ENCODE measurements at places on chromosomes 2 and 18.

DNA sequence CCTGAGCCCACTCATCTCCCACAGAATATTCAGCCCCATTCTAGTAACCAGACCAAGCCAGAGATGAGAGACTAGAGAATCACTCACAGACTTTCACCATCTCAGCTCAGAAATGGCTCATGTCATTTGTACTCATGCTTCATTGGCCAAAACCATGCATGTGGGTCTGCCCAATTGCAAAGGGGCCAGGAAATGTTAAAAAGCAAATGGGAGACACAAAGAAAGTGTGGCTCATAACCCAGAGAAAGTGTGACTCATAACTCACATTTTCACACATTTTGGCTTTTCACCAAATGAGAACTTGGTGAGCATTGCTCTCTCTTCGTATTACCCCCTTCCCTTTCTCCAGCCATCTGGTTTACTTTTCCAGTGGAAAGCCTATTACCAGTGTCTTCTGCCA is 66.2 kb downstream of the MDH1 start:
- no peak for DNase-seq

DNA sequence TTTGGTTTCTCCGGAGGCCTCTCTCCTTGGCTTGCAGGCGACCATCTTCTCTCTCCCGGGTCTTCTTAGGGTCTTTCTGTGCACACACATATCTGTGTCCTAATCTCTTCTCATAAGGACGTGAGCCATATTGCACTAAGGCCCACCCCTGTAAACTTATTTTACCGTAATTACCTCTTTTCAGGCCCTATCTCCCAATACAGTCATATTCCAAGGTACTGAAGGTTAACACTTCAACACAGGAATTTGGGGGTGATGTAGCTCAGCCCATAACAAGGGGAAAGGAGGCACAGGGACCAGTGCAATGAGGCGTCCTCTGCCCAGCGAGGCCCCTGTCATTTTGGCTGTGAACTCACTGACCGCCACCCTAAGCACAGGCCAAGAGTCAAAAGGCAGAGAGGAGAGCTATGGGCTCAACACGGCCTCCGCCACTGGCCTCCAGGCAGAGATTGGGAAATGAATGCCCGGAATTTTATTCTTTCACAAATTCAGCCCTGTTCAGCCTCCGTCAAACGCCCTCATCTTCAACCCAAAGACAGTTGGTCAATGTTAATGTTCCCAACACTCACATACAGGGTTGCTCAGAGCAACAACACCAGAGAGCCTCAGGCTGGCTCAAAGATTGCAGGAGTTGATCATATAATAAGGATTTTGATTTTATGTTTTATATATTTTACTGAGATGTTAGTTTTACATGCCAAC is 15.9 kb upstream of the NMUR1 start:
- no peak for DNase-seq

DNA sequence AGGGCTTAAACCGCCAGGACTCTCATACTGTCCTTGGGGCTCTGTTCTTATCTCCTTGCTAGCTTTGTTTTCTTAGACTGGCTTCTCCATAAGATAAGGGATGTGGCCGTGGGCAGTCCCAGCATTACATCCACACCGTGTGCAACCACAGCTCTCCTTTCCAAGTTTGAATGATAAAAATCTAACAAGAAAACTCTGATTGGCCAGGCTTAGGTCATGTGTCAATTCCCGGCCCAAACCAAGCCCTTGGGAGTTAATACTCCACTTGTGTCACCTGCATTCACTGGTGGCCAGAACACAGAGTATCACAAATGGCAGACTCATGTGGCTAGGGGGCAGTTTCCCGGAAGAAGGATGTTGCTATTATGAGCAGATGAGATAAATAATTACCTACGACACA is 43.2 kb upstream of the KDM3A start:
- no peak for DNase-seq

- DNase-seq = no peak
These were observed 305.7 kb upstream of the FAM98A start for GRCh38 chr2:33904801-33905200.

GRCh38 chr2:107358362-107358761 is 468.3 kb upstream of the RGPD4 start:
- DNase-seq = no peak

- DNase-seq = no peak
These were observed 17.0 kb upstream of the ARHGEF4 start for GRCh38 chr2:130819608-130820278.

GRCh38 chr2:206615417-206616089 is 26.7 kb upstream of the FAM237A start:
- DNase-seq = no peak

DNA sequence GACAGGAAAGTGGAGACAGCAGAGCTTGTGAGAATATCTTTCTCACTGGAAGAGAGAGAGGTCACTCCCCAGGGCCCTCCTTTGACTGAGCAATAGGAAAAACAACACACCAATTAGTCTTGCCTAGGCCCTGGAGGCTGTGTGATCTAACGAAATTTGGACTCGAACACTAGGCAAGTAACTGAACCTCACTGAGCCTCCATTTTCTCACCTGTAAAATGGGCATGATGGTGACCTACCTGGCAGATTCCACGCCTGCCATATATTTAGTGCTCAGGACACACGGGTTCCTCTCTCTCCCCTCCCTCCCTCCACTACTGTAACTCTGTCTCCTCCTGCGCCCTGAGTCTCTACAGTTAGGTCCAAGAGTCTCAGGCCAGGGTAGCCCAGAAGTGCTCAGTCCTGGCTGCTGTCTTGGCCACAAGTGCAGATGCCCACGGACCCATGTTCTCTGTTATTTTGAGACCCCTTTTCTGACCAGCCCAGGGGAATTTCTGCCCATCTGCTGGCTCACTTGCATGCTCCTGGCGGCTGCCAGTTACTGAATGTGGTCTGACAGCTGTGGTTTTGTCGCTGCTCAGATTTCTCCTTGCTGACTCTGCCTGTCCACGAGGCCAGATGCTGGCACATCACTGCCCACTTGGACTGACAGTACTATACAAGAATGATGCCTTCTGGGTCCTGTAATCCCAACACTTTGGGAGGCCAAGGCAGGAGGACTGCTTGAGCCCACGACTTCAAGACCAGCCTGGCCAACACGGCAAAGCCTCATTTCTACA is 9.6 kb upstream of the GIGYF2 start:
- DNase-seq = no peak

- DNase-seq = no peak
These were observed 656.0 kb downstream of the TDRD15 start for GRCh38 chr2:21779786-21780185.

- no peak for DNase-seq
These were observed 85.1 kb downstream of the LBH start for GRCh38 chr2:30316408-30316807.

DNA sequence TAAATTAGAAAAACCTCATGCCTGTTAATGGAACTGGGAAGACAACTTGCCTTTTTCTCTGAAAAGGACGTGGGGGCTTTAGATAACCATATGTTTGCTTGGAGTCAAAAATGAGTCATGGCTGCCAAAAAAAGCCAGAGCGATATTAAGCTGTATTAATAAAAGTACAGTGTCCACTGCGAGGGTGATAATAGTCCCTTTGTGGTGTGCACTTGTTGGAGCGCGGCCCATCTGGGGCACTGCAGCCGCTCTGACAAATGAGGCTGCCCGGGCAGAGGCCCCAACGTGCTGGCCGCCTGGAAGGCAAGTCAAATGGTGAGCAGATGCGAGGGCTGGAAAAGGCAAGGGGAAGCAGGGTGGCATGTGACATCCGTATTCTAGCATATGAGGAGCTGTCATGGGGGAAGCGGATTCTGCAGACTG is 103.3 kb upstream of the NCK2 start:
- DNase-seq = no peak

DNA sequence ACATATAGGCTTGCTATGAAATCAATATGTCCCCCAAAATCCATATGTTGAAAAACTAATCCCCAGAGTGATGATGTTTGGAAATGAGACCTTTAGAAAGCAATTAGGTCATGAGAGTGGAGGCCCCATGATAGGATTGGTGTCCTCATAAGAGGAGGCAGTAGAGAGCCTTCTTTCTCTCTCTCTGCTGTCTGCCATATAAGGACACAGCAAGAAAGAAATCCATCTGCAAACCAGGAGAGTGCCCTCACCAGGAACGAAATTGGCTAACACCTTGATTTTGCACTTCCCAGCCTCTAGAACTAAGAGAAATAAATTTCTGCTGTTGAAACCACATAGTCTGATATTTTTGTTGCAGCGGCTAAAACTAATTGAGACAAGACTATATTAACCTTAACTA is 89.5 kb downstream of the NBAS start:
- DNase-seq = no peak

DNA sequence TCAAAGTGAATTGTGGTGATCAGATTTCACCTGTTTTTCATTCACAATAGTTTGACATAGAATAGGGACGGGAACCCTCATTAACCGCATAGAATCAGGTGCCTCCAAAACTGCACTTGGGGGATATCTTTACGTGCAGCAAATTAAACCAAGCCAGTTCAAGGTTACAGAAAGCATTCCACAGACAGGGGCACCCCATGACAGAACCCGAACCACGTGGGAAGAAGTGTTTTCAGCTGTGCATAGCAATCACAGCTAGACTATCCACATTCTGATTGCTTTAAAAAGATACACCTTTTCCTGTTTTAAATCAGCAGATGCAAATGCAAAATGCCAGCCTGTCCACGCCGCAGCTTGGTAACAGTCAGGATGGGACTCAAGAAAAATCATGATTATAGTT is 205.8 kb downstream of the ANAPC1 start:
- DNase-seq = no peak

DNA sequence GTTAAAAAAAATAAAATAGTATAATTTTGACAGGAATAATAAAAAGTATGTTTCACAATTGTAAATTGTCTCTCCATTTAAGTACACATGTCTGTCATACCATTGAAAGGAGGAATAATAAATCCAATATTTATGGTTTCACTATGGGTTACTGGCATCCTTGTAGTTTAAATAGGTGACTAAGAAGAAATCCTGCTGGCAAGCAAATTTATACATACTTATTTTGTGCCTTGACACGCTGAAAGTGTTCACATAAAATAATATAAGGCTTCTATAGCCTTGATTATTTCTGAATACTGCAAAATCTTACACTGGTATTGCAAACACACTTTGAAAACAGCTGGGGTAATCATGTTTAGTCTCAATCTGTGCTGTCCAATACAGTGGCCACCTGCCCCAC is 138.3 kb upstream of the ETAA1 start:
- DNase-seq = no peak

DNA sequence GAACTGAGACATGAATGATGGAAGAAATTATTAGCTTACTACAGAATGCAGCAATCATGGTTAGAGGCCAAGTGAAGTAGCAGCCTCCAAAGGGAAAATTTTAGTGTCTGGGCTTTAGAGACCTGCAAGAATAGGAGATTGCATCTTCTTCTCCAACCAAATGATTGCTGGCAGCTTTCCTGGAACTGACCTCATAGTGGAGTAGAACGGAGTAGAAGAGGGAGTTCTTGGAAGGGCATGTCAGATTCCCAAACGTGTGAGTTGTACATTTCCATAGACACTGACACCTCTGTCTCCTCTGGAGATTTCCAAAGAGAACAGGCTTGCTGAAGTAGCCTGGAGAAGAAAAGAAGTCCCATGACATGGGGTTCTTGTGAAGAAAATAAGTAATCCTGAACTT is 169.8 kb upstream of the ERBB4 start:
- DNase-seq = no peak

DNA sequence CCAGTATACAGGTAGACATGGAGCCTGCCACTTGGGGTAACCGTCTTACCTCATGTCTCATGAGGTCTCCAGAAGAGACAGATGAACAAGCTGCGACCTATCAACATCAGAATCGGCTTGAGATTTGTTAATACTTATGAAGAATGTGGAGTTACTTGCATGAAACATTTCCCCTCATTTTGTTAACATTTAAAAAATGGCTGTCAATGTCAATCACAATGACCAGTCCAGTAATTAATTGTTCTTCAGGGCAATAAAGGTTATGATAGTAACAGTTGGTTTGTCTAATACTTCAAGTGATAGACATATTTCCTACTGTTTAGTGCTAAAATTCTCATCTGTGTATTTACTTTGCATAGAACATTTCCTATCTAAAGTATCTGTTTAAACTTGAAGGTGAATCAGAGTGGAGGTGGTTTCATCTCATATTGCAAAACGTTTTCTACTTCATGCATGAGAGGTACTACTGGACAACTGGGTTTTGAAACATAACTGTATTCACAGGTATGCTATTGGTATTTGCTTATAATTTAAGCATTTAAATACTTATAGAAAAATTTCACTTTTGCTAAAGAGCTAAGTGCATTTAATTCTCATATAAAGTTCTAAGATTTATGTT is 15.1 kb downstream of the SERTAD2 start:
- no peak for DNase-seq

DNA sequence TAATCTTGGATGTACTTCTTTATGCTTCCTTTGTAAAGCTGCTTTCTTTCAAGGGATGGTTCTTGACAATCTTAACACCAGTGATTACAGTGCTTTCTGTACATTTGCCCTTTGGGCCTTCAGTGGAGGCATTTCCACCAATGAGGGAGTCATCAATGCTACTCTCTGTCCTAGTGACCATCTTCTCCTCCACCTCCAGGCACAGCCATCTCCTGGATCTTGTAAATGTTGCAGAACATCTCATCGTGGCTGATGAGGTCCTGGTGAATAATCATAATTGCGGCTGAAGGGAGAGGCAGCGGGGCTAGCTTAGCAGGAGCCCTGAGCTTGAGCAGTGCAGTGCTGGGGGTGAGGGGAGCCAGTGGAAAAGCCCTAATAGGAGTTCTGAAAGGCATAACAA is 32.5 kb downstream of the IDH1 start:
- no peak for DNase-seq

GRCh38 chr2:117603567-117603966 is 210.9 kb upstream of the DDX18 start:
- DNase-seq = no peak

GRCh38 chr18:12406371-12407111 is 1.2 kb upstream of the PRELID3A start:
- DNase-seq = no peak

- no peak for DNase-seq
These were observed 20.6 kb upstream of the NDUFV2 start for GRCh38 chr18:9081940-9082339.

DNA sequence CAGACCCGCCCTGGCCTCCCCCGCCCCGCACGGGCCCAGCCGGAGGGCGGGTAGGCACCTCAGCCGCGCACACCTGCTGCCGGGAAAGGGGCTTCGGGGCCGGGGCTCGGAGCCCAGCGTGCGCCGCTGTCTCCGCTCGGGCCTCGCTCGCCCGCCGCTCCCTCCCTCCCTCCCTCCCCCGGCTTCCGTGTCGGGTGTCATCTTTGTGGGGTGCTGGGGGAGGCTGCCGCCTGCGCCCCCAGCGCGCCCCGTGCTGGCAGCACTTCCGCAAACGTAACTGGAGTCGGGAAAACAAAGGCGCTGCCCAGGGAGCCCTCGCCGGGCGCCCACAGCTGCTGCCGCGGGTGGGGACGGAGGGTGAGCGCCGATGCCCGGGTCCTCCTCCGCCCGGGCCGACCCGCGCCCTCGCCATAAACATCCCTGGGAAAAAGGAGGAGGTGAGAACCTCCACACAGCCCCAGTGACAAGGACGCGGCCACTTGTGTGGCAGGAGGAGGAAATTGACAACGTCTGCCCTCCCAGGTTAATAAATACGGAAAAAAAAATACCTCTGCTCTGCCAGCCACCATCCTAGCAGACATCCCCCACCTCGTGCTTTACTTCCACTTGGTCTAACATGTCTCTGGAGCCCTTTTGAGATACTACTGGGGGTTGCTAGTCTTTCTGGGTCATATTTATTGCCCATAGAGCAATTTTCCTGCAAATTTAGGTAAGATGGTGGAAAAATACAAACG is 550 bp downstream of the MFSD6 start:
- DNase-seq = peak; percentile 55

Data from NCI-H1417 treated with DMSO at 0.1 percent for 48 hours (cell line).